ENCODE measurements at places on chromosomes 11 and 22.

DNA sequence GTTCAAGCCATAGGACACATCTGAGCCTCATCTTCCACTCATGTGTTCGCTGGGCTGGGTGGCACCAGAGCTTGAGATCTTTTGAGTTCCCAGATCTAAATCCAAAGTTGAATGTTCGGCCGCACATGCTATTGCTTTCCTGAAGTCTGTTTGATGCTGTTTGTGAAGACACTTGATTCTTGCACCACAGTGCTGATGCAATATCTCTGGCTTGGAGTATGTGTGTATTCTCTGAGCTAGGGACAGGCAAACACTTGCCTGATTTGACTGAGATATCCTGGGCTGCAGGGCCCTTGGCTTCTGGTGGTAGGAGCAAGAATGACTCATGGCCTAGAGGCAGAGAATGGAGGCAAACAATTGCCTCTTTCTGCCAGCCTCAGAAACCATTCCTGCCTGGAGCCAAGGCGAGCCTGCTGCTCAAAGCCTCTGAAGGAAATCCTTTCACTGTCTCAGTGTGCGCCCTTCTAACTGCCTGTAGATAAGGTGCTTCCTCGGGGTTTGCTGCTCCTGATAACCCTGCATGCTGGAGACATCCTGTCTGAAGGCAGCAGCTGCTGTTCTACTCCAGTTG, 73.0 kb downstream of the CYB5R2 start:
- DNase-seq, result peak; percentile 83

- DNase-seq, result peak; percentile 40
These were observed 71.5 kb downstream of the SIK3 start for GRCh38 chr11:117026593-117027330.

DNA sequence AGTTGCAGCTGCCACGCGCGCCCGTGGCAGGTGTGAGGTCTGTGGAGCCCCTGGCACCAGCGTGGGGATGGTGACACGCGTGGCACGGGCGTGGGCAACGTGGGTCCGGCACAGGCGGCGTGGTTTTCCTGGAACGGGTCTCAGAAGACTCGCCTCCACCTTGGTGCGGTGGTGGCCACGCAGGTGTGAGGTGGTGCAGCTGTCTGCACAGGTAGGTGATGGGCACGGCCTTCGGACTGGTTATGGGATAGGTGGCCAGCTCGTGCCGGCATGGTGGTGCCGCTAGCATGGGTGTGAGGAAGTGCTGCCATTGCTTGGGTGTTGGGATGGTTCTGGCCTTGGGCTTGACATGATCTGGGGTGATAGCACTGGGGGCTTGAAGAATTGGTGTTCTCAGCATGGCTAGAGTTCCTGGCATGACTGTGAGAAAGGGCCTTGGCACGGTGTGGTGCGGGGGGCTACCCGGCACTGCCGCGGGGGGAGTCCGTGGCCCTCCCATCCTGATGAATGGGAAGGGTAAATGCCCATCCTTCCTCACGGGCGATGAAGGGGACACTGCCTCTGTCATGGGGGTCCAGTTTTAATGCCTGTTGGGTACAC, 531 bp downstream of the DAGLA start:
- DNase-seq, result no peak

- peak; percentile 77 for DNase-seq
These were observed 16.0 kb downstream of the TMEM123 start for GRCh38 chr11:102436561-102436960.

- DNase-seq, result no peak
These were observed 28.0 kb downstream of the TPST2 start for GRCh38 chr22:26561756-26562417.

- DNase-seq, result no peak
These were observed 92.7 kb downstream of the FDX1 start for GRCh38 chr11:110522471-110522870.

Measured in AG08395 (cell line).